ENCODE measurements at places on chromosomes 2 and 18.

DNA sequence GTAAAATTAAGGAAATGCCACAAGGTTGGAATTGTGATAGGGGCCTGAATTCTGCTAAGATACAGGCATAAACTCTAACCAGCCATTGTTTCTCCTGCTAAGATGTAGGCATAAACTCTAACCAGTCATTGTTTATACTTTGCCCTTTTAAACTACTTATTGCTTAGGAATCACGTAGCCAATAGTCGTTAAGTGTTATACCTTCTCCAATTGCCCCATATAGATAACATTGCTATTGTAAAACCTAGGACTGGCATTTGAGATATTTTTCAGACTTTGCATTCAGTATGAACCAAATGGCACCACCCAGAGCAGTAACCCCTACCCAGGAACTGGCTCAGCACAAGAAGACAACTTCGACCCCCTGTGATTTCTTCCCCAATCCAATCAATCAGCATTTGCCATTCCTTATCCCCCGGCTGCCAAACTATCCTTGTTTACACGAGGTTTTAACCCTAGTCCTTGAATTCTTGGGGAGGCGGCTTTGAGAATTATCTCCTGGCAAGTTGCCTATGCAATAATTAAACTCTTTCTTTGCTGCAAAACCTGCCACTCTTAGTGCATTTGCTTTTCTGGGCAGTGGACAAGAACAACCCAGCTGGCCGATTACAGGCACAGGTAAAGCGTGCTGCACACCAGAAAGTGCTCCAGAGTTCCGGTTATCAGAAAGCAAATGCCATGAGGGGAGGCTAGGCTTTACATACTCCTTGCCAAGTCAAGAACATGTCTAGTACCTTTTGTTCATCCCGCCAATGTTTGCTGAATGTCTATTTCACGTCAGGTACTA lies 167.6 kb downstream of the LAMA1 start:
- no peak overlapping the region for H3K4me3 ChIP-seq
- H3K27me3 ChIP-seq, result no peaks in the 10 kb centered on the region

GRCh38 chr18:8996771-8997432 lies 105.6 kb upstream of the NDUFV2 start:
- no peak for DNase-seq
- no peaks in the 10 kb centered on the region for H3K27me3 ChIP-seq
- H3K4me1 ChIP-seq, result peaks cover 17% of the 10 kb centered on the region
- H3K36me3 ChIP-seq, result no peaks in the 10 kb centered on the region
- H3K27ac ChIP-seq, result no peak overlapping the region
- H3K4me3 ChIP-seq, result no peak overlapping the region

DNA sequence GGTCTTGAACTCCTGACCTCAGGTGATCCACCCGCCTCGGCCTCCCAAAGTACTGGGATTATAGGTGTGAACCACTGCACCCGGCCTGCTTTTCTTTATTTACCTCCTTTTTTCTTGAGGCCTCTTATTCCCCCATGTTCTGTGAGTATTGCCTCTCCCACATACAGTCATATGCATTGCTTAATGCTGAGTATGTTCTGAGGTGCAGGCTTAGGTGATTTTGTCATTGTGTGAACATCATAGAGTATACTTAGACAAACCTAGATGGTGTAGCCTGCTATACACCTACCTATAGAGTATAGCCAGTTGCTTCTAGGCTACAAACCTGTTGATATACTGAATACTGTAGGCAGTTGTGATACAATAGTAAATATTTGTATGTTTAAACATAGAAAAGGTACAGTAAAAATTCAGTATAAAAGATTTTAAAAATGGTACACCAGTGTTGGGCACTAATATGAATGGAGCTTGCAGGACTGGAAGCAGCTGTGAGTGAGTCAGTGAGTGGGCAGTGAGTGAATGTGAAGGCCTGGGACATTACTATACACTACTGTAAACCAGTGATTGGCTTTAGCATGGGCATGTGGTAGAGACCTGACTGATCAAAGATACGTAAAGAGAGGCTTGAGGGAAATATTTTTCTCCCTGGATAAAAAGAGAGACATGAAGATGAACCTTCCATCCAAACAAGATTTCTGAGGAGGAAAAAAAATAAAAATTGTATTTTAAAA lies 17.6 kb downstream of the SLC39A10 start:
- H3K4me3 ChIP-seq, result no peak overlapping the region
- DNase-seq, result no peak
- no peak overlapping the region for H3K27ac ChIP-seq

DNA sequence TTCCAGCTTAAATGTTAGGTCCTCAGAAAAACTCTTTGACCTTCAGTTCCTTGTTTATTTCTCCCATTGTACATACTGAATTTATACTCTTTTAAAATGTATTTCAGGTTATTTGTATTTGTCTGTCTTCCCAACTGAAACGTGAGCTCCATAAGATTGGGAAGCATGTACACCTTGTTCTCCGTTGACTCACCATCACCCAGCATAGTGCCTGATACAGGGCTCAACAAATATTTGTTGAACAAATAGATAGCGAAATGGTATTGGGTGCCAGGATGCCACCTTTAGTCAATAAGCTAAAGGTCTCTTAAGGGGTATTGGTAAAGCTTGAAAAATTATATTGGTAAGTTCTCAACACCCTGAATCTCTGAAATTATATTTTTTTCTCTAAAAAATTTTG lies 1841.3 kb upstream of the CELF4 start:
- H3K27me3 ChIP-seq, result no peaks in the 10 kb centered on the region
- H3K27ac ChIP-seq, result no peak overlapping the region
- H3K4me1 ChIP-seq, result no peaks in the 10 kb centered on the region
- no peak for DNase-seq
- no peak overlapping the region for H3K4me3 ChIP-seq
